ENCODE measurements at places on chromosomes 7 and 10.

- DNase-seq = peak; percentile 22
Observed at GRCh38 chr7:129169171-129169671, 19.2 kb upstream of the SMO start.

DNA sequence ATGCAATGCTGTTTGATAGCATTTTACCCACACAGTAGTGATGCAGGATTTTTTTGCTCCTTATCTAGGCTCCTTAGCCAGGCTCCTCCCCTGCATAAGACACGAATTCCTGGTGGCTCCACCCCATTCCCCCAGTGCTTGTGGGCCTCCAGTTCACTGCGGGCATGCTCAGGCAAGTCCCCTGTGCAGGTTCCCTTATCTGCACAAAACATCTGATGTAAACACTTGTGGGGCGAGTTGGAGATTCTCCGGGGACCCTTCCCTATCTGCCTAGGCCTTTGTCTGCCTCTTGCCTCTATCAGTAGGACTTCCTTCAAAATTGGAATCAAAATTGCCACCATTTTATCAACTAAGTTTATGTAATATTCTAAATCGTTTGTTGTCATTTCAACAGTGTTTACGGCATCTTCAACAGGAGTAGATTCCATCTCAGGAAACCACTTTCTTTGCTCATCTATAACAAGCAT is 5.4 kb upstream of the STK17A start:
- DNase-seq = no peak

DNA sequence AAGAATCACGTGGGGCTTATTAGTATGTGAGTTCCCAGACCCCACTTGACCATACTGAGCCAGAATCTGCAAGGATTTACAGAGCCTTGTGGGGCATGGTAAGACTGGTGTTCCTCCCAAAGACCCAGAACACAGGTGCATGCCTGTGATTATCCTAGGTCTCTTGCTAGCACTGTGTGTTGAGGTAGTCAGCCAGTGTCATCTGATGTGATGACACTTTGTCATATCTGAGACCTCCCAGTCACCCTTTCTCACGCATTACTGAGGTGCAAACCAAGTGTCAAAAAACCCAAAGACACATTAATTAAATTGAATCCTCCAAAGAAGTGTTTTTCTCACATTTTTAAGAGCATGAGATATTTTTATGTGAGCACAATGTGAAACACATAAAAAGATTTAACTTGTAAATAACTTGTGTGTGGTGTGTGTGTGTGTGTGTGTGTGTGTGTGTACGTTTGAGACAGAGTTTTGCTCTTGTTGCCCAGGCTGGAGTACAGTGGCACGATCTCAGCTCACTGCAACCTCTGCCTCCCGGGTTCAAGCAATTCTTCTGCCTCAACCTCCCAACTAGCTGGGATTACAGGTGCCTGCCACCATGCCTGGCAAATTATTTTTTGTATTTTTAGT is 162.0 kb upstream of the PRPS1L1 start:
- DNase-seq = no peak

GRCh38 chr7:41811941-41812340 is 109.1 kb upstream of the INHBA start:
- no peak for DNase-seq

DNA sequence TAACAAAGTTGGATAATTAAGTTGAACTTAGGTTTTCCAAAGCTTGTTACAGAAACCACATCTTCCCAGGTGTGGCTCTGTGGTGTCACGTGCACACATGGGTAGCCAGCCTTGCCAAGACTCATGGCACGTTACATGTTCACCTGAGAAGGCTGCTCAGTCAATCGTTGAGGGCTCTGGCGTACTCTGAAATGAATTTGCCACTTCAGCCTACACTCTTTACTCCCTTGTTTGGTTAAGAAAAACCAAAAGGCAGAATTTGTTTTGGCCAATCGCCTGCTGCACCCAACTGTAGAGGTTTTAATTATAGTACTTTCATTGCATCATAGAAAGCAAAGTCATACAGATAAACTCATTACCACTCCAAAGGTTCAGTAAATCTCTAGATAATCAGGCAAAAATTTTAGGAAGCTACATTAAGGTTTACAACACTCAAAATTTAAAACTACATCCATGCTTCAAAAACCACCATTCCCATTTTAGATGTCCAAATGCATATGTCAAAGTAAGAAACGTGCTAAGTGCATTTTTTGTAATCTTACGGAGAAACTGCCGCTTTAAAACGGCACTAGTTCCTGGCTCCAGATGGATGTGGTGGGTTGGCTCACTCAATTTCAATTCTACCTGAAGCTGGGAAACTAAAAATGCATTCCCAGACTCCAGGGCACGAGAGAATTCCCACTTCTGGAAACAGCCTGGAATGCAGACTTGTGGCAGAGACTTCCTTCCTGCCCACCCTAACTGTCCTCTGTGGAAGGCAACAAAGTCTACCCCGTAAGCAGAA is 88.4 kb downstream of the DIP2C start:
- DNase-seq = peak; percentile 62

DNA sequence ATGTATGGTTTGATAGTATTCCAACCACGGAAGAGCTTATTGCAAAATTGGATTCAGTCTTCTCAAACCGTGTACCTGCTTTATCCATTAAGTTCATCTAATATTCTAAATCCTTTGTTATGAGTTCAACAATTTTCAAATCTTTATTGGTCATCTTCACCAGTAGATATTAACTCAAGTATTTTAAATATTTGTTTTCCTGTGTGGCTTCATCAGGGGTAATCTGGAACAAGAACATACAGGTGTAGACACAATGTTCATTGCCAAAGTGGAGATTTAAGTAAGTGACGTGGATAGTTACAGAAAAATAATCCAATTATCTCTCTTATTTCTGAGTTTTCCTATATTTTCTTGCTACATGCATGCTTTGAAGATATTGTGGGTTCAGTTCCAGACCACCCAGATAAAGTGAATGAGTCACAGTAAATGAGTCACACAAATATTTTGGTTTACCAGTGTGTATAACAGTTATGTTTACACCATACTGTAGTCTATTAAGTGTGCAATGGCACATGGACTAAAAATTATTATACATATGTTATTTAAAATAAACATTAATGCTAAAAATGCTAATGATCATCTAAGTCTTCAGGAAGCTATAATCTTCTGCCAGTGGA is 429.0 kb upstream of the POT1 start:
- no peak for DNase-seq

- DNase-seq = peak; percentile 94
Observed at GRCh38 chr7:75565132-75565837, 73.2 kb downstream of the SPDYE5 start.

GRCh38 chr7:155291045-155291530 is 6.6 kb upstream of the INSIG1 start:
- peak; percentile 38 for DNase-seq

GRCh38 chr10:131022981-131023380 is 288.5 kb downstream of the TCERG1L start:
- DNase-seq = no peak

- no peak for DNase-seq
Observed at GRCh38 chr7:43111630-43112458, 603 bp upstream of the HECW1 start.

DNA sequence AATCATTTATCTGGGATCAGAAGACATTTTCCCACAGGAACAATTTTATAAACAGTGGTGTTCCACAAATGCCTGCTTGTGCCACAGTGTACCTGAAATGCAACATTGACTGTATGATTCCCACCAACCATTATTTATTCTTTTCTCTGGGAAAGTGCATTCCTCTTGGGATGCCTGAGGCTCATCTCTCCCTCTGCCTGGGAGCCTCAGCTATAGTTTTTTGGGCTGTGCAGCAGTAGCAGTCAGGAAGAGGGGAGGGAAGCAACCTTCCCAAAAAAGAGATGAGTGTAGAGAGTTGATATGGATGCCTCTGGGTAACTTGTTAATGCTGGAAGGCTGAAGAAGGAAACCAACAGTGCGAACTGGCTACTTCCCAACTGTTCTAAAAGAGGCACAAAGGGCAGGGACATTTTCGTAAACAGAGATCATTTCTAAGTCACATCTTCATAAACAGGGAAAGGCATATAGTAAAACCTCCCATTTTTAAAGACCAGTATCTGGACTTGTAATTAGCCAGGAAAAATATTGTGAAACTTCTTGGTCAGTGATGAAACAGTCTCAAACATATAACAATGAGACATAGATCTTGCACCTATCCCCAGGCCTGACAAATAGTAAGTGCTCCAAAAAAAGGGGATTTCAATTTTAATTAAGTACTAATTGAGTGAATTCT is 1.4 kb upstream of the CALD1 start:
- DNase-seq = peak; percentile 26
